ENCODE measurements at places on chromosomes 3 and 15. TPM values are rescaled to one million over a fixed set of nuclear protein-coding genes. Genes with fewer than 3 reads are reported as not detected.

- no peak for DNase-seq
Observed at GRCh38 chr15:47035475-47036406, 681.6 kb upstream of the SEMA6D start.

DNA sequence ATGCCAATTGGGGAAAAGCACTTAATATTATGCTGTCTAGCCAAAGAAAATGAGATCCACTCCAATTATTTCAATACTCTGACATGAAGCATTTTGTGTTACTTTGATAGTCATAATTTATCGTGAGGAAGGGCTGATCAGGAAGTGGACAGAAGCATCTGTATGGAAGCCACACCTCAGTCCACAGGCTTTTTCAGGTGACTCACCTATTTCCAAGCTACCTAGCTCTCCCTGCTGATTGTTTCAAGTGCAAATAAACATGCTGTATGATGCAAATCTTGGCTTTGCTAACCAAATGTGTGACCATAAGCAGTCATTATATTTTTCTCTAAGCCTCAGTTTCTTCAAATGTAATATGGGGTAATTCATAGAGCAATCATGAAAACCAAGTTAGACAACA lies 30.8 kb upstream of the CPB1 start:
- no peak for DNase-seq

GRCh38 chr15:92803852-92804609 lies 96.1 kb upstream of the CHD2 start:
- DNase-seq = no peak

DNA sequence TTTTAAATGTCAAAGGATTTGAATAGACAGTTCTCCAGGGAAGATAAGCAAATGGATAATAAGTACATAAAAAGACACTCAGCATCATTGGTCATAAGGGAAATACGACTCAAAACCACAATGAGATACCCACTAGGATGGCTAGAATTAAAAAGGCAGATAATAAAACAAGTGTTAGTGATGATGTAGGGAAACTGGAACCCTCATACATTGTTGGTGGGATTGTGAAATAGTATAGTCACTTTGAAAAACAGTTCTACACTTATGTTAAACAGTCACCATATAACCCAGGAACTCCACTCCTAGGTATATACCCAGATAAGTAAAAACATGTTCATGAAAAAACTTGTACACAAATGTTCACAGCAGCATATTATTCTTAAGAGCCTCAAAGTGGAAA lies 72.5 kb downstream of the GPR156 start:
- DNase-seq = no peak

Gene TTC21A
- 9.5 TPM for polyA plus RNA-seq

Gene RBM6
- polyA plus RNA-seq = 187 TPM

DNA sequence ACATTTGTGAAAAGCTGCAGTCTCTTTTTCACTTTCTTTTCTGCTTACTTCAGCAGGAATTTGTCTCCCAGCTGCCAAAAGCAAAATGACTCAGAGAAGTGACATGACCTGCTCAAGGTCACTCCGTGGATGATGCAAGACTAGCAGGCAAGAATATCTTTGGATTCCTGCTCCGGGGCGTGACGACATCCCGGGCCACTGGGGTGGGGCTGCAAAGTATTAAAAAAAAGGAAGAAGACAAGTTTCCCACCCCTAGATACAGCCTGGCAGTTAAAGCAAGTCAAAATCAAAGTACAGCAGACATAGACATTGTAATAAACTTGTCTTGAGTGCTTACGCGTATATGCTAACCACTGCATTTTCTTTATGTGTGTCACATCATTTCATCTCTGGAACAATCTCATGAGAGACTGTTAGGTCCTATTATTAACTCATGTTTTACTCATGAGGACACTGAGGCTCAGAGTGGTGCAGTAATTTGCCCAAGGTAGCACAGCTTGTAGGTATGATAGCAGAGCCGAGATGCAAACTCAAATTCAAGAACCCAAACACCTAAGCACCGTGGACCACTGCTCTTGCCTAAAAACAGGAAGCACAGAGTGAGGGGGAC lies 485.2 kb upstream of the PROK2 start:
- DNase-seq = no peak
